Hematopoietic multipotent progenitor cell treated with erythropoietin and hydrocortisone succinate and interleukin-3 and kit ligand, for 6 days (in vitro differentiated cells): ENCODE measurements at places on chromosomes 3 and 15.

DNA sequence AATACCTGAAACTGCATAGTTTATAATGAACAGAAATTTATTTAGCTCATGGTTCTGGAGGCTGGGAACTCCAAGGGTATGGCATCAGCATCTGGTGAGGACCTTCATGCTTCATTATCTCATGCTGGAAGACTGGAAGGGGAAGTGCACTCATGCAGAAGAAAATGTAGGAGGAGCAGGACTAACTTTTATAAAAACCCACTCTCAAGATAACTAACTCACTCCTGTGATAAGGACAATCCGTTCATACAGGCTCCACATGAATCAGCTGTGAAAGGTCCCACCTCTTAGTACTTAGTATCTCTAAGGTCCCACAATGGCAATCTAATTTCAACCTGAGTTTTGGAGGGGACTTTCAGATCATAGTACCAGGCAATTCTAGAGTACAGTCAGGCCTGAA is 33.6 kb upstream of the APH1B start:
- peak; percentile 53 for DNase-seq

- DNase-seq = peak; percentile 65
Observed at GRCh38 chr3:44509393-44509921, 32.0 kb upstream of the ZNF445 start.

DNA sequence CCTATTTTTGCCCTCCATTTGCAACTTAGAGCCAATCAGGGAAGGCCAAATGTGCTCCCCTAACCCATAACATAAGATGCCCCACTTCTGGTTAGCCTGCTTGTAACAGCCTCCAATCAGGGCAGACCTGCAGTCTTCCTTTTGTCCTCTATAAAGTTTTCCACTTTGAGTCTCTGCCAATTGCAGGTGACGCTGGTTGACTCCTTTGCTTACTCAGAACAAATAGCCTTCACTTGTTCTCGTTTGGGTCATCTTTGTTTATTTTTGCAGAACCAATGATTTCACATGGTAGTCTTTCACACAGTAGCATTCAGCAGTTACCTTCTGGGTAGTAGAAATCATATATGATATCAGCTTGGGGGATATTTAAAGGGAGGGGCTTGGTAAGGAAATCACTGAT is 225.6 kb downstream of the MINAR1 start:
- no peak for DNase-seq

- DNase-seq = peak; percentile 47
Observed at GRCh38 chr3:52153389-52154096, 680 bp downstream of the POC1A start.

GRCh38 chr3:171846597-171846996 is 3.4 kb downstream of the TMEM212 start:
- no peak for DNase-seq

GRCh38 chr3:157532529-157533297 is 29.5 kb upstream of the VEPH1 start:
- DNase-seq = peak; percentile 94

GRCh38 chr3:177852001-177852807 is 654.9 kb upstream of the TBL1XR1 start:
- DNase-seq = no peak

DNA sequence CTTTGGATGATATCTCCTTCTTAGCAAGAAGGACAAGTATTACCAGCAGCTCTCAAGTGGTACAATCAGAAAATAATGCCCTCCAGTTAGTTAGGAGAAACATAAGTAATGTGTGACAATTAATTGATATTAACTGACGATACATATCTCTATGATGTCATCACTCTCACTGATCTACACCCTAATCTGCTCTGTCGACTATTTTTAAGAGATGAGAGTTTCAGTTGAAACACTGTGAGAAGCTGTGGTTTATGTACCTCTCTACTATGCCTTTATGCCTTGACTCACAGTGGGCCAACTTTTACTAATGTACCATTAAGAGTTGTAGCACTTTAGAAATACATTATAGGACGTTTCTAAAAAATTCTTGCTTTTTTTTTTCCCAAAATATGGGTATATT is 8.6 kb downstream of the CEP152 start:
- no peak for DNase-seq
